ENCODE measurements at places on chromosomes 7 and 10.

- no peak for DNase-seq
Measured at GRCh38 chr7:132435016-132435990, 141.0 kb downstream of the PLXNA4 start.

DNA sequence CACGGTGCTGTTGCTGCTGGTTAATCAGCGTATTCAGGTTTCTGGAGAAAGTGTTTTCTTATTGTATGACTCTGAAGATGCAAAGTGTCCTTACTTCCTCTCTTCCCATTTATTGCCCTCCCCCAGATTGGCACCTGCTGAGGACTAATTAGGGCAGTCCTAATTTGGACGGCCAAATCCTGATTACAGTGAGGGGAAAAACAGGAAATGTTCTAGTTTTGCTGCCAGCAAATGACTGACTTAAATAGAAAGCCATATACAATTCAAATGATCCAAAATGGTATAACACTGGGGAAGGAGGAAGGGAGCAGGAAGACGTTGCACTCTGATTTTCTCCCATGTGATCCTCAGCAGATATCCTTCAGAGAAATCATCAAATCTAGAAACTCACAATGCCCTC is 222.4 kb upstream of the LRGUK start:
- DNase-seq = no peak

DNA sequence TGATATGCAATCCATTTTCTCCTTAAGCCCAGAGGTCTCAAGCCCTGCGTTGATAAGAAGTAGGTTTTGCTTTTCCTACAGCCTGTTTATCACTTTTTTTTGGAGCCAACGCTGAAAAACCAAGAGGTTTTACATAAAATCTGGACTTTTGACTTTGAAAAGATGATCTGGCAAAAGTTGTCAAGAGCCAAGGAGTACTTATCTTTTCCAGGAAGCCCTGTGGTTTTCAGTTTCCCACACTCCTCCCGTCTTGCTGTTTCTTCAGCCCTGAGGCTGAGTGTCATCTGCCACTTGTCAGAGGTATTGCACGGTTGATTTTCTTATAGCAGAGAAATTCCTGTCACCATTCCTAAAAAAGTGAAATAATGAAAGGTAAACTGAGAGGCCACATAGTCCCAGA is 108.7 kb downstream of the TYW1 start:
- no peak for DNase-seq

DNA sequence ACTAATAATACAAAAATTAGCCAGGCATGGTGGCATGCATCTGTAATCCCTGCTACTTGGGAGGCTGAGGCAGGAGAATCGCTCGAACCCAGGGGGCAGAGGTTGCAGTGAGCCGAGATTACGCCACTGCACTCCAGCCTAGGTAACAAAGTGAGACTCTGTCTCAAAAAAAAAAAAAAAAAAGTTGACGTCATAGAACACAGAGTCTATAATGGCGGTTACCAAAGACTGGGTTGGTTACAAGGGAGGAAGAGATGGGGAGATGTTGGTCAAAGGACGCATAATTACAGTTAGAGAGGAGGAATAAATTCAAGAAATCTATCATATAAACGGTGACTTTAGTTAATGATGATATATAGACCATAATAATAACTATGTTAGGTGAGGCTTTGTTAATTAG is 309.7 kb upstream of the HGF start:
- DNase-seq = no peak

GRCh38 chr7:69358163-69358821 is 240.0 kb upstream of the AUTS2 start:
- DNase-seq = no peak

DNA sequence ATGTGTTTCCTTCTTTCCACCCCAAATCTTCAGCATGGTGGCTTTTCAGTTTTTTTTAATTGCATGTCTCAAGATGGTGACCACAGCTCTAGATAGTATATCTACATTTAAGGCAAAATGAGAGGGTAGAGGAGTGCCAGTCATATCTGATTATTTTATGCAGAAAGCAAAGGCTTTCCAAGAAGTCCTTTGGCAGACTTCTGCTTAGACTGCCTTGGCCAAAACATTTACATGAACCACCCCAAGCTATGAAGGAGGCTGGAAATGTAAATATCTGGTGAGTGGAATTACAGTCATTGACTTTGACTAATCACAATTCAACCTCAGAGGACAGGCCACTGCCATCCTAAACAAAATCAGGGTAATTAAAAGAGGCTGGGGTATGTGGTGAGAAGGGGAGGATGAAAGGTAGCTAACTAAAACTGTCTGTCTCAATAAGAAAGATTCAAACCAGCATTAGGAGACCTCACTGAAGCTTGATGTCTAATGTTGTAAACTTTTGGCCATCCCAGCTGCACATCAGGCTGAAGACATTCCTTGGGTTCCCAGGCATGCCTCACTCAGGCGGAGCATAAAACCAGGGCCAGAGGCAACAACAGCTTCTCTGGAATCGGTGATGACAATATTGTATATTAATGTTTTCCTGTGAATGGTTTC is 53.4 kb downstream of the PPP1R3C start:
- DNase-seq = no peak
